Activated naive CD8-positive, alpha-beta T cell treated with anti-CD3 and anti-CD28 coated beads, Interleukin-2, amount 50 U/mL, for 24 hours (primary cell): ENCODE measurements at places on chromosomes 12 and 14.

DNA sequence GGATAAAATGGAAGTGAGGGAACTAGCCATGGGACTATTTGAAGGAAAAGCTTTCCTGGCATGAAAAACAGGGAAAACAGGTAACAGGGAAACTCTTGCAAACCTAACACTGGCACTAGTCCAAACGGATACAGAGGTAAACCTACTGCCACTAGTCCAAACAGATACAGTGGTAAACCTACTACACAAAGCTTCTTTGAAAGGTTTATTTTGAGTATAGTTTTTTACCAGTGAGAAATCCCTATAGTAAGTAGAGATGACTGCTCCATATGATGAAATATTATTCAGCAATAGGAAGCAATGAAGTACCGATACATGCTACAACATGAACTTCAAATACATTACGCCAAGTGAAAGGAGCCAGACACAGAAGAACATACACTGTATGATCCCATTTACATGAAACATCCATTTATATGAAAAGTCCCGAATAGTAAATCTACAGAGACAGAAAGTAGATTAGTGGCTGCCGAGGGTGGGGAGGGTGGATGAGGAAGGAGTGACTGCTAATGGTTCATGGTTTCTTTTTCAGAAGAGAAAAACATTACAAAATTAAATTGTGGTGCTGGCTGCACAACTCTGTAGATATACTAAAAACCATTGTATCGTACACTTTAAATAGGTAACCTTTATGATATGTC, 25.5 kb downstream of the SPTLC2 start:
- no peak for DNase-seq

GRCh38 chr14:84671776-84672175, 858.2 kb upstream of the FLRT2 start:
- DNase-seq = no peak

- no peak for DNase-seq
Observed at GRCh38 chr12:50659690-50660424, 104.0 kb upstream of the ATF1 start.

DNA sequence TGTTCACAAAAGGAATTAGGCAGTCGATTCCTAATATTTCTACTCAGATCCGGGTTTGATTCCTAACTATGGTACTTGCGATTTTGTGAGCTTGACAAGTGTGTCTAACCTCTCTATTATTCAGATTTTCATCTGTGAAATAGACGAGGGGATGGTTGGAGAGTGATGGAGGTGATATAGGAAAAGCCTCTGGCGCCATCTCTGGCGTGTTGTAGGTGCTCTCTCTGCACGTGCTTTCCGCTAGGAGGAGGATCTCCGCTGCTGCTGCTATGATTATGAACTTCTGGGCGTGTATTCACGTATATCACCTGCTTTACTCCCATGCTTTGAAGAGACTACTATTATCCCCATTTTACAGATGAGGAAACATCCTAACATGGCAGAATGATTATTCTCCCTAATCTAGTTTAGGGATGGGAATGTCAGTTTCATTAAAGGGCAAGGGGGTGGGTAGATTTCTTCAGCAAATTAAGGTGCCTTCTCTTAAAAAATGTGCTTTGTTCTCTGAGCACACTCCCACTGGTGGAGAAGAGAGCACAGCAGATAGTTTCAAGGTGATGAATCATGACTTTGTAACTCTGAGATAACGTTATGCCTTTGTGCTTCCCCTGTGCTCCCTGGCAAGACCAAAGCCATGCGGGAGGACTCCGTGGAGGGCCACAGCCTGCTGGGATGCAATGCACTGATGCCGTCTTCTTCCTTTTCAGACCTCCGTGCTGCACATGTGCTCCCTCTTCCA, 97.1 kb downstream of the PRIMA1 start:
- DNase-seq = no peak

GRCh38 chr14:57009585-57010515, 199.6 kb upstream of the OTX2 start:
- no peak for DNase-seq

- no peak for DNase-seq
Observed at GRCh38 chr14:39028620-39029019, 74.4 kb downstream of the SEC23A start.

GRCh38 chr12:58819345-58819744, 101.0 kb downstream of the LRIG3 start:
- DNase-seq = no peak
